ENCODE measurements at places on chromosomes 1 and 21.

GRCh38 chr1:213976665-213977485 is 10.9 kb upstream of the PROX1 start:
- DNase-seq = no peak

- DNase-seq = no peak
These were observed 6.9 kb downstream of the TAF5L start for GRCh38 chr1:229619002-229619401.

- no peak for DNase-seq
These were observed 33.9 kb upstream of the LGALS8 start for GRCh38 chr1:236489710-236490377.

- no peak for DNase-seq
These were observed 26.0 kb downstream of the PTBP2 start for GRCh38 chr1:96747565-96747964.

DNA sequence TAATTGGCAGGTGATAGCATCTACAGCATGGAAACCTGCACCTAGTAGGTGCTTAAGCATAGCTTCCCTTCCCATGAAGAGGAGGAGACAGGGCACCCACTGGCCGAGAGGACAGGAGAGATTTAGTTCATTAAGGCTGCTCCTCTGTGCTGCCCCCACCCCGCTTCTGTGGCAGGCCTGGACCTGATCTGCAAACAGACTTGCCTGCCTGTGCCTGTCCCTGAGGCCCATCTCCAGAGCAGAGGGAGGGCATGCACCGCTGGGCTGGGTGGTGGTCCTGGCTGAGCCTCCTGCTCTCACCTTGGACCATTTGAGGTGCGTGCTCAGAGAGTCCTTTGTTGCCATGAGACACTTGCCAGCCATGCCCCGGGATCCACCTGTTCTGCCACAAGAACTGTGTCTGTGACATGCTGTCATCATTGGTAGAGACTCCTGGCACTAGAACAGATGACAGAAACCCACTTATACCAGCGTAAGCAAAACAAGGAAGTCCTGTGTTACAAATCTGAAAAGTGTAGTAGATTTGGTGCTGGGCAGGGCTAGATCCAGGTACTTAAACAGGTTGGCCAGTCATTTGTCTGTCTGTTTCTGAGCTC is 55.6 kb downstream of the PTPRF start:
- no peak for DNase-seq

DNA sequence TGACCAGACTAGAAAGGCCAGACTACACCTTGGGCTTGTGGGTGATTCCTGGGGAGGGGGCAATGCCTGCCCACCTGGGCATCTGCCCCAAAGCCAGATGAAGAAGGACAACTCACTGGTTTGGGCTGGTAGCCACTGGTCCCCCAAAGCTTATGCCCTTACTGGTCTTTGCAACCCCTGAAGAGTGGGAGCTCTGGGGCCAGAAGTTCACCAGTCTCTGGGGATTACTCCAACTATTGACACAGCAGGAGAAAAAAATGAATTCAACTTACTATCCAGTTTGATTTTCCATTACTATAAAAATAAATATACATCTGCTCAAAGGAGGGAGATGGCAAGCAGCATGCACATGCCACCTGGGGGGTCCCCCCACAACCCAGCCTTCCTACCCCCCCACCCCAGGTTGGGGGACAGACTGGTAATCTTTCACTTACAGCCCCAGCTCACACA is 2.6 kb downstream of the AHDC1 start:
- no peak for DNase-seq

DNA sequence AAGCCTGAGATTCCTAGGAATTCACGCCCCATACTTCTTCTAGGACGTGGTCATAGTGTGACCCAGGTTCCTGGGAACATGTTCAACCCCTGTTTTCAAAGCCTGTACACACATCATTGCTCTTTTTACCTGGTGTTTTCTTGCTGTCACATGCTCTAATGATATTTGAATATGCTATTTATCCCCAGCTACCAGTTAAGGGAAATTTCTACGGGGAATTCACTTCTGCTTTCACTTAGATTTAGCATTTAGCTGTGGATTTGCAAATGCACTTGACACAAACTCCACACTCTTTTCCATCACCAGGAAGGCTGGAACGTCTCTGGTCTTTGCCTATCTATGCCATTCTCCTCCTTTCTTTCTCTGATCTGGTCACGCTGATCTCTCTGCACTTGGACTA is 11.3 kb upstream of the SAMSN1 start:
- DNase-seq = no peak

GRCh38 chr1:76336931-76337371 is 262.4 kb downstream of the ST6GALNAC3 start:
- DNase-seq = peak; percentile 94

DNA sequence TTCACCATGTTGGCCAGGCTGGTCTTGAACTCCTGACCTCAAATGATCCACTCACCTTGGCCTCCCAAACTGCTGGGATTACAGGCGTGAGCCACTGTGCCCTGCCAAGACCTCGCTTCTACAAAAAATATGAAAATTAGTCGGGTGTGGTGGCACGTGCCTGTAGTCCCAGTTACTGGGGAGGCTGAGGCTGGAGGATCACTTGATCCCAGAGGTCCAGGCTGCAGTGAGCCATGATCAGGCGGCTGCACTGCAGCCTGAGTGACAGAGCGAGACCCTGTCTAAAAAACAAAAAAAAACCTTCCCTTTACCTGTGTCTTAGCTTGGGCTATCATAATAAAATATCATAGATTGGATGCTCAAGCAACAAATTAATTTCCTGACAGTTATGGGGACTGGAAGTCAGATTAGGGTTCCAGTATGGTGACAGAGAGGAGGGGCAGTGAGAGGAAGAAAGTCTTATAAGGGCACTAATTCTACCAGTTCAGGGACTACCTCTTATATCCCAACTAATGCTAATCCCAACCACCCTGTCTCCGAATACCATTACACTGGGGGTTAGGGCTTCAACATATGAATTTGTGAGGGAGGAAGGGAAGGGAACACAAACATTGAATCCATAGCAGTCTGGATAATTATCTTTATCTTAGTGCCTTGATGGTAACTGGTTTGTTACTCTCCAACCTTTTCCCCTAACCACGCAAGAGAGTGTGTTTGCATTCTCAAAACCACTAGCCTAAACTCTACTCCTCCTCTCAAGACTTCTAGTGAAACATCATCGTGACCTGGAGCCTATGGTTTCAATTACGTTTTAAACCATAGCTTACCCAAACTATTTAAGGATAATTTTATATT is 1.0 kb upstream of the NAXE start:
- DNase-seq = no peak

DNA sequence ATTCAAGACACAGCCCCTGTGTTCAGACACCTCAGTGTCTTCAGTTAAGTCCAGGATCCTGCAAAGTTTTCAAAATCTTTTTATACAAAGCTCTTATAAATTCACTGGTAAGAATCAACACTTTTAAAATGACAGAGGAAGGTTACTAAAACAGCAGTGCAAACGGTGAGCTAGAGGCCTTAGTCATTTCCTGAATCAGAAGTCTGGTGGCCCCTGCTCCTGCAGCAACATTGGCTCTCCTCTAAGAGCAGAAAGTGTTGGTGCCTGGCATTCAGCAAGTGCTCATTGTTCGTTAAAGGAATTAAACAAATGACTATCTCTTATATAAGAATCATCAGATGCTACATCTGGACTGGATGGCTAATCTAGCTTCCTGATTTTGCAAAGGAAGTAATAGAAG is 282.9 kb downstream of the PTGER3 start:
- DNase-seq = no peak

- no peak for DNase-seq
These were observed 47.8 kb upstream of the CCDC190 start for GRCh38 chr1:162908780-162909179.

- no peak for DNase-seq
These were observed 1.3 kb upstream of the EFNA4 start for GRCh38 chr1:155062151-155062686.

GRCh38 chr1:235442788-235443429 is 61.3 kb downstream of the B3GALNT2 start:
- no peak for DNase-seq

DNA sequence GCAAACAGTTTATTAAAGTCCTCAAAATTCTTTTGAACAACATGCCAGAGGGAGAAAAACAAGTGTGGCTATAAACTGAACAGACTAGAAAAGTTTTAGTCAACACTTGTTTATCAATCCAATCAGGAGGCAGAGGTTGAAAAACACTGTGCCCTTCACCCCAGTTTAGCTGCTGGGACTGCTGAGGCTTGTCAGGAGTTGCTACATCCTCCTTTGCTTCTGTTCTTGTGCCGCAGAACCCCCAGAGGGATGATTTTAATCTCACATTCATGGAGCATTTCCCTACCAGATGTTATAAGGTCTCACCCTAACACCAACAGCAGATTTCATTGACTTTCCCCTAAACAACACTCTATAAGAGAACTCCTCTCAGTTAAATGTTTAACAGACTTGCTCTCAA is 321.2 kb downstream of the VAV3 start:
- DNase-seq = no peak

DNA sequence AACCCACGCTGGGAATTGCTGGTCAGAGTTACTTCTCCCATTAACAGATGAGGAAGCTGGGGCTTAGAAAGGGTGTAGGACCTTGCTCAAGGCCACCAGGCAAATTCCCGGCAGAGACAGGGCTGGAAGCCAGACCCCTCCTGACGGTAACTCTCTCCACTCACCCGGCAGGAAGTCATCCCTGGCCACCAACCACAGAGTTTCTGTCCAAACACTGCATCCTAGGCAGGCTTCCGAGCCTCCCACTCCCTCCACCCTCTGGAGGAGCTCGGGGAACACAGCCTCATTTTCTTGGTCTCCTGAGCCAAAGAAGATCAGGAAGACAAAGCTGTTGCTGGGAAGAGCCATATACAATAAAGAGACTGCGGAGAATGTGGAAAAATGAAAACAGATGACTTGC is 25.0 kb upstream of the ZNF436 start:
- DNase-seq = no peak

DNA sequence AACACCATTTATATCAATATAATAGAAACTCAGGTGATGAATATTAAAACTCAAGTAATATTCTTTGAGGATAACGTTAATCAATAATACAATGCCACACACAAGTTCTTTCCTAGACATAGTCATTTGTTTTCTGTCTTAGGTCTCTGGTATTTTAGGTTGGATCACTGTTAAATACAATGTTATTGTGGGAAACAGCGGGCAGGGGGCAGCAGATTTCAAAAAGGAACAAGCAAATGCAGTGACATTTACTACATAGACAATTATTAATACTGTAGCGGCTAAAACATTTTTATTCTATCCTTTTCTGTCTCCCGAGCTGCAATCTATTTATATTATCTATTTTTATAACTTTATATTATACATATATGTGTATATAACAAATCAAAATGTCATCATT is 186.4 kb upstream of the ZNHIT6 start:
- peak; percentile 5 for DNase-seq

All from NCI-H446 treated with DMSO at 0.1 percent for 48 hours (cell line).